Stimulated activated CD4-positive, alpha-beta T cell treated with anti-CD3 and anti-CD28 coated beads, Interleukin-1b, Interleukin-23, amount 100 ng/mL, for 24 hours (primary cell): ENCODE measurements at places on chromosomes 5 and 9.

DNA sequence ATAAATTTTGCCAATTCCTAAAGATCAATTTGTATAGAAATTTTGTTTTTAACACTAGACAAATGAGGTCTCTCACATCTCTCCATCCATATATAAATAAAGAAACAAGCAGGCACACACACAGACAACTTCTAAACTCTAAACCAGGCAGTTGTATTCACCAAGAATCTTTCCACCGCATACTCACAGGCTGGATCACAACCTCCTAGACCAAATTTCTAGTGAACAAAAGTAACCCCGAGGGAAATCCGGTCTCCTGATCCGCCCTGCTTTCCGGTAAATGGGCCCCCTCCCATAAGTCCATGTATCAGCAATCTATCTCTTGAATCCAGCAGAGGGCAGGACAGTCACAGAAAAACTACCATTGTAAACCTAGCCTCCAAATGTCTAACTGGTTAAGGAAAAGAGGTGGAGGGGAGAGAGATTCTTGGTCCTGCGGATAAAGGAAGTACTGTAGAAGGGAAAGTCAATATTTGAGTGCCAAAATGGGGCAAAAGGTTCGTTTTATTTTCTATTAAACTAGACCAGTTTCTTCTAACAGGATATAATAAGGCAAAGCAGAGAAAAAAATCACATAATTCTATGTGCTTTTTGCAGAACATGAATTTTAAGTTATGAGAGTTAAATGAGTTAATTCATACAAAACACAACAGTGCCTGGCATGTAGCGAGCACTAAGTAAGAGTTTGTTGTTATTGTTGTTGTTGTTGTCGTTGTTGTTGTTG, 4.8 kb upstream of the SMU1 start:
- DNase-seq: no peak

DNA sequence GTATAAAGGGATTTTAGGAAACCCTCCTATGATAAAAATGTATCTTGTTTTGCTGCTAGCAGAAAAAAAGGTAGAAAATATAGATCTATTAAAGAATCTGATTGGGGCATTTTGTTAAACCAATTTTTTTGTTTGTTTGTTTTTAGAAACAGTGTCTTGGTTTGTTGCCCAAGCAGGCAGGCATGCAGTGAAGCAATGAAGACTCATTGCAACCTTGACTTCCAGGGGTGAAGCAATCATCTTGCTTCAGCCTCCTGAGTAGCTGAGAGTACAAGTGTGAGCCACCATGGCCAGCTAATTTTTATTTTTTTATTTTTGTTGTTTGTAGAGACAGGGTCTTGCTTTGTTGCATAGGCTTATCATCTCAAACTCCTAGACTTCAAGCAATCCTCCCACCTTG, 755.8 kb upstream of the EDIL3 start:
- DNase-seq: no peak

- no peak for DNase-seq
Observed at GRCh38 chr5:2253040-2253975, 370.6 kb upstream of the IRX4 start.

DNA sequence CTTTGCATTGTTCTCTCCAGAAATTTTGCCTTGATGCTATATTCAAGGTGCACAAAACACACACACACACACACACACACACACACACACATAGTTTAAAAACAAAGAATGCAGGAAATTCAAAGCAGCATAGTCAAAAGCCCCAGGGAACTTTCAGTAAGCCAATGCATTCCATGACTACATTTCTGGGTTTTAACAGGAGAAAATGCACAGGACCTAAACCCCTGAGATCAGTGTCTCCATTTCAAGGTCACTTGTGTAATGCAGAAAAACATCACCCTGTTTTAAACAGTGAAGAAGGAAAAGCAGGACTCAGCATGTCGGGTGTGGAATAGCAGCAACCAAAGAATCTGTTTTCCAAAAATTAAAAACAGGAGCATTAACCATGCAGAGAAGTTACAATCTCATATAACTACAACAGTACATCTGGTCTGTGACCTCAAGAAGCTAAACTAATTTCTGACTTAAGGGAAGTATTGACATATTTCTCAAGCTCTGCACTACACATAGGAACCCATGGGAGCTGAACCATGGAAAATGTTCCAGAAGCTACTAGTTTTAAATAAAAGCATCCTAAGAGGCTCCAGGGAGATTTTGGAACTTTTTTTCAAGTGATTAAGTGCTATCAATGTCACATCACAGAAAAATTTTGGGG, 296.7 kb downstream of the HINT1 start:
- DNase-seq: no peak

GRCh38 chr5:170353011-170353761, 36.0 kb downstream of the KCNMB1 start:
- no peak for DNase-seq
